ENCODE measurements at places on chromosomes 13 and 19.
A peak's percentile ranks its signal among the peaks of the same experiment; 100 is the strongest.

DNA sequence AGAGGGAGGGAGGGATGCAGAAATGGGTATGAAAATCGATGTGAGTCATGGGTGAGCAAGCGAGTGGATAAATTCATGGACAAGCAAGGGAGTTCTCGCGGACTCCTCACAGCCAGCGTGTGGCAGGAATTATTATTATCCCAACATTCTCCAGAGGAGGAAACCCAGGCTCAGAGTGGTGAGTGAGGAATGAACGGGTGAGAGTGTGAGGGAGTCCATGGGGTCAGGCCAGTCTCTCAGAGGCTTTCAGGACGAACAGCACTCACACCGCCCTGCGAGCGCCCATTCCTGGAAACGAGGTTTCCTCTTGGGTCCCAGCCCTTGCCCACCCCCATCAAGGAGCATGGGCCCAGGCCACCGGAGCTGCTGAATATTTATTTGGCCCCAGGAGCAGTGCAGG lies 6.3 kb upstream of the DNAAF3 start:
- DNase-seq: no peak

GRCh38 chr13:28540612-28541011 lies 45.7 kb upstream of the FLT1 start:
- DNase-seq: no peak

DNA sequence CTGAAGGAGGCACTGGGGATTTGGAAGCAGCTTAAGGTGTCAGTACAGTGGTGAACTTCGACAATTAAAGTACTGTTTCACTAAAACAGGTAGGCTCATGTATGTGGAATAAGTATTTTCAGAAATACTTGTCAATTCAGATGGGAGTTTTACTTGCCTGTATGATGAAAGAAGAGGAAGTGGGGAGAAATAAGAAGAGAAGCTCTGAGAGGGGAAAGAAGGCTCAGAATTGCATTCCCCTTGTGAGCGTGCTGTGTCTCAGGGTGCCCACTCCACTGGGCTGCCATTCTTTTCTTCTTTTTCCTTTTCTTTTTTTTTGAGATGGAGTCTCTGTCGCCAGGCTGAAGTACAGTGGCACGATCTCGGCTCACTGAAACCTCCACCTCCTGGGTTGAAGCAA lies 38.6 kb upstream of the RNF17 start:
- no peak for DNase-seq

- DNase-seq: no peak
These were observed 574 bp downstream of the SH3GL1 start for GRCh38 chr19:4399812-4400134.

DNA sequence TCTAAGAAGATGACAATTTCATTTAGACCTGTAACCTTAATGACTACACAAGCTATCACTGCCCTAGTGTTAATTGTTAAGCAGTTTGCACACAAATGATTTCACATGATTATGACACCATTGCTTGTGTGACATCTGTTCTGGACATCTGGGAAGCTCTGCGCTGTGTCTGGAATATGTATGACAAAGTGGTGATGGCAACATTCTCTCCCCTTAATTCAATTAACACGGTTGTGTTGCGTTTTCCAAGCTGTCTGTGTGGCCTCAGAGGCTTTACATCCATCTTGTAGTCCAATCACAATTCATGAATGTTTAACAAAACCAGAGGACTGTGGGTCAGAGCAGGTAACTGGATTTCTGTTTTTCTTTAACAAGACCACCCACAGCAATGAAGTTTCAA lies 204.4 kb downstream of the COG6 start:
- no peak for DNase-seq

DNA sequence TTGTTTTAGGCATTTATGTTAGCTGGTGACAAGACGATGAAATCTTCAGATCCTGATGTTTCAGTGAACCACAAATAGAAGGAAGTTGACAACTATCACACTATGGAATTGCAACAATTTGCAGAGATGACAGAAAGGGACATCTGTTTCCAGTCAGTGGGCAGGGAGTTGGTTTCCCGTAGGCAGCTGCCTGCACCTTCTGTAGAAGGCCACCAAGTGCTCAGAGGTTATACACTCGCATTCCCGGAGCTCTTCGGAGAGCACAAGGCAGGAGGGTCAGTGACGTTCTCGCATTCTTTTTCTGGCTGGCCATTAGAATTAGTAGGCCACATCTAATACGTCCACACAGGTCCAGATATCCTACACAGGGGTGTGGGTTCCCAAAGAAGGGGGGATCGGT lies 129.4 kb downstream of the SHISA2 start:
- no peak for DNase-seq

- no peak for DNase-seq
These were observed 632.0 kb upstream of the SPRY2 start for GRCh38 chr13:80972857-80973478.

DNA sequence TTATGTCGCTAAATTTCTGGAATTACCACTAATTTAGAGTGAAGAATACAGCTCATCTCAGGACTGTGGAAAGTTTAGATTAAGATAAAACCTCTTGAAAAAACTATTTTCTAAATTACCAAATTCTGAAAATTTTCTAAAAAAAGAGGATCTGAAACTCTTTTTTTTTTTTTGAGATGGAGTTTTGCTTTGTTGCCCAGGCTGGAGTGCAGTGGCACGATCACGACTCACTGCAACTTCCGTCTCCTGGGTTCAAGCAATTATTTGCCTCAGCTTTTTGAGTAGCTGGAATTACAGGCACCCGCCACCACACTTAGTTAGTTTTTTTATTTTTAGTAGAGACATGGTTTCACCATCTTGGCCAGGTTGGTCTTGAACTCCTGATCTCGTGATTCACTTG lies 16.6 kb upstream of the ZNF253 start:
- DNase-seq: no peak

DNA sequence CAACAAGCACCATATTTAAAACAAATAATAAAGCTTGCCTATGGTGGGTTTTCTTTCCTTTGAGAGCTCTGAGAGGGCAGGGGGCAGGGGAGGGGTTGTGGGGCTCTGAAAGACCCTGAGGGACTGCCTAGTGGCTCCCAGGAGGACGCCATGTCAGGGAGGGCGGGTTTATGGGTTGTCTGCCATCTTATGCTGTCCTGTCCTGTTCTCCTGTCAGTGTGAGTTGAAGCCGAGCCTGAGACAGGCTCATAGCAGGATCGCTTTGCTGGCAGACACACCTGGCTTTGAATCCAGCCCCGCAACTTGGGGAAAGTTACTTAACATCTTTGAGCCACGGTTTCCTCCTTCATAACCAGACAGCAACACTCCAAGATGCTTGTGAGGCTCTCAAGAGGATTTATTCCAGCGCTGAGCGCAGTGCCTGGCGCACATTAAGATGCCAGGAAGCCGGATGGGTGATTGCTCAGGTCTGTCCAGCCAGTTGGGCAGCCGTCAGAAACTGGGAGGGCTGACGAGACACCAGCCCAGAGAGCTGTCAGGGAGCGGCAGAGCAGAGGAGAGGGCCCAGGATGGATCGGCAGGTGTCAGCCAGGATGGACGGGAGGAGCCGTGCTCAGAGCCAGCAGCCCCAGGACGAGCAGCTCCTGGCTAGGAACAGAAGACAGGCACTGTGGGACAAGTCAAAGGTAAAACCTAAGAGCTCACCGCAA lies 36.8 kb upstream of the C1QTNF9 start:
- peak; percentile 21 for DNase-seq

- no peak for DNase-seq
These were observed 11.2 kb upstream of the IL4I1 start for GRCh38 chr19:49907745-49908446.

DNA sequence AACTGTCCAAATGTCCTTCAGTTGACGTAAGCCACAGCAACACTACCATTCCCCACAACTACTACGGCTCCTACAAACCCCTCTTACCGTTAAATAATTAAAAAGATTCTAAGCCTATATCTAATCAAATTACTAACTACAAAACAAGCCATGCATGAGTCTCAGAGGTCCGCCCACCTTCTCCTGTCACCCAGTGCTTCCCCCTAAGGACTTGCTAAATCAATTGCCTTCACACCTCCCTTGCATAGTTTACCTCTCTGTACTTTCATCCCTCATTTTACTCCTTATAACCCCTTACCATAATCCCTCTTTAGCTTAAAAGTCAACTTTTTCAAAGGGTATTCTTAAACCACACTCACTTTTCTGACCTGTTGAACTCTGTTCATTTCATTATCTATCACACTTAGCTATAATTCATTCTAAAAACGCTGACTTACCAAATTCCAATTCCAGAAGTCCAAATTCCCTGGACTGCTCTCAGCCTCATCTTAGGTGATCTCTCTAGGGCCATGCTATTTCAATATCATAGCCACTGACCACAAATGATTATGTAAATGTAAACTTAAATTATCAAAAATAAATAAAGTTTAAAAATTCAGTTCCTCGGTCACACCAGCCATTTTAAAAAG lies 187.8 kb downstream of the DIAPH3 start:
- no peak for DNase-seq

GRCh38 chr13:41645331-41645730 lies 188.0 kb downstream of the RGCC start:
- DNase-seq: no peak

DNA sequence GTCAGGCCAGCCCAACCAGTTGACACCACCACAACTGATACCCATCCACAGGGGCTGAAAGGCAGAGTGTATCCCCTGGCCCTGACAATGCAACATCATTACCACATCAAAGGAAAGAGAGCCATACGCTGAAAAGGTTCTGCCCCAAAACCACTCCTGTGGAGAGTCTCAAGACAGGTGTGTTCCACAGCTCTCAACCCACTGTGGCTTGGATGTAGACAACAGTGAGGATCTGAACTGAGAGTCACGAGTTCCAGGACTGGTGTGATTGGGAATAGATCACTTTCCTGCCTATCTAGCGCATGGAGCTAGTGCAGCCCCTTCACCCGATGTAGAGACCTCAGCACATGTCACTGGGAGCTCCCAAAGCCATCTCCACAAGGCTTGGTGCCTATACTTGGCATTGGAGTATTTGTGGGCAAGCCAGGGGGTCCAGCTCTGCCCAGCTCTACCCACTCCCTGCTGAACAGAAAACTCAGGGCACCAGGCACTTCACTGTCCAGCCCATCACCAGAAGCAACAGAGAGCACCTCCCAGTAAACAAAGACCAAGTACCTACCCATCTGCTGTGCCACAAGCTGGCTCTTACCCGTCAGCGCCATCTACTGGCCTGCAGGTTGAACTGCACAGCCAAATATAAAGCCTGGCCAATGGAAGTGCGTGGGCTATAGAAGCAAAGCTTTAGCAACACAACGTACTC lies 579.5 kb downstream of the UQCRFS1 start:
- DNase-seq: no peak

GRCh38 chr19:1828279-1829238 lies 16.5 kb upstream of the ATP8B3 start:
- DNase-seq: no peak

GRCh38 chr13:59099182-59099974 lies 1064.3 kb downstream of the DIAPH3 start:
- DNase-seq: no peak

GRCh38 chr13:48131533-48131932 lies 36.6 kb upstream of the MED4 start:
- DNase-seq: no peak

- no peak for DNase-seq
These were observed 1193.1 kb upstream of the MIR17HG start for GRCh38 chr13:90154311-90154960.

DNA sequence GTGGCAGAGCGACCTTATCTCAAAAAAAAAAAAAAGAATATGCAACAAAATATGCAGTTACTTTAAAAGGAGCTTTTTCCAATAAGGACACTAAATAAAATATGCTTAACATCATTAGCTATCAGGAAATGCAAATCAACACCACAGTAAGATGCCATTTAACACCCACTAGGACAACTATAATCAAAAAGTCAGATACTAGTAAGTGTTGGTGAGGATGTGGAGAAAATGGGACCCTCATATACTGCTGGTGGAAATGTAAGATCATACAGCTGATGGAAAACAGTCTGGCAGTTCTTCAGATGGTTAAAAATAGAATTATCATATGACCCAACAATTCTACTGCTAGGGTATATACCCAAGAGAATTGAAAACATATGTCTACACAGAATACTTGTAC lies 24.5 kb upstream of the AKT2 start:
- DNase-seq: no peak

- no peak for DNase-seq
These were observed 527.5 kb downstream of the DCT start for GRCh38 chr13:93951951-93952350.

- DNase-seq: no peak
These were observed 104.5 kb upstream of the SLC15A1 start for GRCh38 chr13:98856983-98857382.

DNA sequence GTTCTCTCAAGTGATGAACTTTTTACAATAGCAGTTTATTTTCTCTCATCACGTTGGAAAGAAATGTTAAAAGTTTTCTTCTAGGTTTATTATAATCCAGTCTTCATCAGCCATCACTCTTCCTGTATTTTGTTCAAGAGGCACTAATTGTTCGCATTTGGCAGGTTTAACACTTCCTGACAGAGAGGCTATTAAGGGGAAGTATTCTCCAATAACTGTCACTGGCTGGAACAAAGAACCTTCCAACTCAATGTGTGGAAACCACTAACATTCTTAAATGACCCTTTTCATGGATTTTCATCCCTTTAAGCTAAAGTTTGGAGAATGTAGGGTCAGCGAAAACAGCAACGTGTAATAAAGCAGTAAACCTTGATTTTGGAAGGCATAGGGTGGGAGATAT lies 145.1 kb downstream of the PCCA start:
- DNase-seq: no peak

GRCh38 chr13:31846182-31846938 lies 107.0 kb downstream of the RXFP2 start:
- peak; percentile 15 for DNase-seq

- DNase-seq: peak; percentile 47
These were observed 34.8 kb upstream of the C1QTNF9 start for GRCh38 chr13:24274452-24275021.

DNA sequence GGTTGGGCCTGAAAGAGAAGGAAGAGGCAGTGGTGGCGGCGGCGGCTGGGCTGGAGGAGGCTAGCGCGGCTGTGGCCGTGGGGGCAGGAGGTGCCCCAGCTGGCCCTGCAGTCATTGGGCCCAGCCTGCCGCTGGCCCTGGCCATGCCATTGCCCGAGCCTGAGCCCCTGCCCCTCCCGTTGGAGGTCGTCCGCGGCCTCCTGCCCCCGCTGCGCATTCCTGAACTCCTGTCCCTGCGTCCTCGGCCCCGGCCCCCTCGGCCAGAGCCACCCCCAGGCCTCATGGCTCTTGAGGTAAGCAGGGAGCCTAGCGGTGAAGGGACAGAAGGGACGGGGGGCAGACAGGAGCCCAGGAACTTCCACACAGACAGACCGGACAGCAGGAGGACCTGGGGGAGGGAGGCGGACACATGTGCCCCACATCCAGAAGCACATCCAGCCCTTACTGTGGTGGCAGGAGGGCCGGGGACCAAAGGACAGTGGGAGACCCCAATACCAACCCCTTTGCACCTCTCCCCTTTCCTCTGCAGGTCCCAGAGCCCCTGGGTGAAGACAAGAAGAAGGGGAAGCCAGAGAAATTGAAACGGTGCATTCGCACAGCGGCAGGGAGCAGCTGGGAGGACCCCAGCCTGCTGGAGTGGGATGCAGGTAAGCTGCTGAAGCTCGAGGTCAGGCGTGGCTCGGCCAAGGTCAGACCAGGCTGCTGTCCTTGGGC lies 5.0 kb downstream of the RBM42 start:
- no peak for DNase-seq
